Globus pallidus (tissue), 1 donor: ENCODE measurements at places on chromosomes 3 and 15.

- DNase-seq = no peak
Measured at GRCh38 chr3:72412340-72412956, 435.8 kb downstream of the SHQ1 start.

DNA sequence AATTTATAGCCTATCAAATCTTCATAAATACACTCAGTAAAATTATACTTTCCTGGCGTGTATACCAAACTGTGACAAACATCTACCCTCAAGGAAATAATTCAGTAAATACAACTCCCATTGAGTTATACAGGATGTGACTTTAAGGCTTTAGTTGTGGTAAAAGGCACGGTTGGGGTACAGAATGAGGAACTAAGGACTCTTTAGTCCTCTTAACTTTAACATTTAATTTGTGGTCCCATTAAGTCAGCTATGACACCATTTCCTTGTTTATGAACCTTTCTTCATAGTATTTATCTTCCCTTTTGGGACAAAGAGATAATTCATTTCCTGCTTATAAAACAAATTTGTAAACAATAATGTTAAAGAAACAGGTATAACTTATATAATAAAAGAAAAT is 30.2 kb downstream of the IFT80 start:
- no peak for DNase-seq

DNA sequence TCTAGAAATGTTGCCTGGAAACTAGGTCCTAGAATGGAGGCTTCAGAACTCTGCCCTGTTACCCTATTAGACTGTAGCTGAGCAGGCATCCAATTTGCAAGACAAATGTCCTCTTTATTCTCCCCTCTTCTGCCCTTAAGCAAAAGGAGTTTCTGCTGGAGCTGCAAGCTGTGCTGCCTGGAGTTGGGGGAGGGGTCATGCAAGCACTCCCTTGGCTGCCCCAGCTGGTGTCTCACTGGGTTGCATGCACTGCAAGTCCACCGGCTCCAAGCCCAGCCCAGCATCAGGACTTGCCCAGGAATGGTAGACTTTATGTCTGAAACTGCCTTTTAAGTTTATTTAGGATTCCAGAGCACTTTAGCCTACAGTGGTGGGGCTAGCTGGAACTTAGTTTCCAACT is 15.7 kb upstream of the RBP2 start:
- no peak for DNase-seq

DNA sequence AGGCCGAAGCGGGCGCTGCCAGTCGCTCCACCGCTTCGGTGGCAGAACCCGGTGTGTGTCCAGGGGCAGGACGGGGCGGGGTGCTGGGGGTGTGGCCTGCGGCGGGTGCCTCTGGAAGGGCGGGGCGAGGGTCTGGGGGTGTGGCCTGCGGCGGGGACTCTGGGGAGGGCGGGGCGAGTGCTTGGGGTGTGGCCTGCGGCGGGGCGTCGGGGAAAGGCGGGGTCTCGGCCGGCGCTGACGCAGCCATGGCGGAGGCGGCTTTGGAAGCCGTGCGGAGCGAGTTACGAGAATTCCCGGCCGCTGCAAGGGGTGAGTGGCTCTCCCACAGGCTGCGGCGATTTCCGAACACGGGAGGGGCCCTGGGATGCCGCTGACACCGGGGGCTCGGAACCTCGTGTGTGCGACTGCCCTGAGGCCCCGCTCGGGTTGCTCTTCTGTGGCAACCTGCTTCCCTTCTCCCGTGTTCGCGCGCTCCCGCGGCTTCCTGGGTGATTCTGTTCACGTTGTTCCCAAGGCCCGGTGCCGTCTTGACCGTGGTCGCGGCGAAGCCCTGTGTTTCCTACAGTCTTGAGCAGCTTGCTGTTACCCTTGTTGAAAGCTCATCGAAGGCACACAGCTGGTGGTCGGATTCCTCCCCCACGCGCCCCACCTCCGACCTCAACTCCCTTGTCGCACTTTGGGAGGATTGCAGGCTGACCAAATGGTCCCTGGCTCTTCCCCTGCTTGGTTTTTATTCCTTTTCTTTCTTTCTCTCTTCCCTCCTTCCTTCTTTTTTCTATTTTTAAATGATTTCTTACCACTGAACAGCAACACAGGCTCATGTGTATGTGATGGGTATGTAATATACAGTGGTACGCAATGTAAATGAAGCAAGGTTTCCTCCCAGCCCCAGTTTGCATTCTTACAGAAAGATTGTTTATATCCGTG is at the start of gene JMJD7:
Gene JMJD7, plus strand, starts transcription at position 213 of the 927 bp plus-strand sequence. Its CDS starts 33 bp downstream, at position 246.
- peak; percentile 89 for DNase-seq

GRCh38 chr3:178318941-178319816 is 217.1 kb upstream of the KCNMB2 start:
- DNase-seq = no peak

- DNase-seq = peak; percentile 64
Measured at GRCh38 chr15:26891448-26892181, 24.8 kb downstream of the GABRA5 start.
